Germinal center (tissue), 1 donor: ENCODE measurements at places on chromosomes 16 and 17.

- DNase-seq = no peak
These were observed 7.6 kb downstream of the PRR29 start for GRCh38 chr17:64005734-64006167.

DNA sequence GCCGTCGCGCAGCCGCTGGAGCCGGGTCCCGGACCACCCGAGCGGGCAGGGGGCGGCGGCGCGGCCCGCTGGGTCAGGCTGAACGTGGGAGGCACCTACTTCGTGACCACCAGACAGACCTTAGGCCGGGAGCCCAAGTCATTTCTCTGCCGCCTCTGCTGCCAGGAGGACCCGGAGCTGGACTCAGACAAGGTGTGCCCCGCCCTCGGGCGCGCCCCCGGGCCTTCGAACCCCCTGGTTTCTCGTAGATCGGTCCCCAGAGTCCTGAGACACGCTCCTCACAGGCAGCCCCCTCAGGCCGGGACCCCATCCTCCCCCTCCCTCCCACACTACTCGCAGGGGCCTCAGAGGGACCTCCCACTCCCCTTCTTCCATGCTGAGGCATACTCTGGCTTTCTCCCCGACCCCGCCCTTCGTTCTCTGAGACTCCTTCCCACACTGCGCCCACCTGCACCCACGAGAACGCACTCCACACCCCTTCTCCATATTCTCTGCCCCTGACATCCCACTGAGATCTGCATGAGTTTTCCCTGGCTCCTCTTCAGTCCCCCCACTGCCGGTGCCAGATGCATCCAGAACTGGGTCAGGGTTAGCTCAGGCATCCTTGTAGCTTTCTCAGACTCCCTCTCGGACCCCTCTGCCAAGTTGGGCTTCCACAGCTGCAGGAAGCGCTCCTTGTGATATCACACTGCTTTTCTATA, 523 bp downstream of the KCTD2 start:
- DNase-seq = peak; percentile 29

DNA sequence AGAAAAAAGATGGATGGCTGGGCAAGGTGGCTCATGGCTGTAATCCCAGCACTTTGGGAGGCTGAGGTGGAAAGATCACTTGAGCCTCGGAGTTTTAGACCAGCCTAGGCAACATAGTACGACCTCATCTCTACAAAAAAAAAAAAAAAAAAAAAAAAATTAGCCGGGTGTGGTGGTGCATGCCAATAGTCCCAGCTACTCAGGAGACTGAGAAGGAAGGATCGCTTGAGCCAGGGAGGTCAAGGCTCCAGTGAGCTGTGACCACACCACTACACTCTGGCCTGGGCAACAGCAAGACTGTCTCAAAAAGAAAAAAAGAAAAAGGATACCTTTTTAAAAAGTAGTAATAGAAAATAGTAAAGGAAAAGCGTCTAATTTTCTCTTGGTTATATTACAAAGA, 20.7 kb downstream of the ZNF652 start:
- no peak for DNase-seq

DNA sequence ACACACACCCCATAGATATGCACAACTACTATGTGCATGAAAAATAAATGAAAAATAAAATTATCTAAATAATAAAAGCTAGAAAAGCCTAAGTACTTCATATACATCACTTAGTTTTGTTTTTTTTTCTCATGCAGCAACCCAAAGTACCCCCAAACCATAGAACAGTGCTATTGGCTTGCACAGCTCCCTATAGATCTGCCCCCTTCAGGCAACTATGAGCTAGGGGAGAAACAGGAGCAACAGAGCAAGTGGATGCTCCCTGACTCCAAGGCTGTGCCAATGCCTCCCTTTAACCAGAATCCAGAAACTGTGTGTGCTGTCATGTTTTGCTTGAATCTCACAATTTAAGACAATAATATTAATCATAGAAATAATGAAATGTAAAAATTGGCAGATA, 605.5 kb downstream of the TOX3 start:
- no peak for DNase-seq

DNA sequence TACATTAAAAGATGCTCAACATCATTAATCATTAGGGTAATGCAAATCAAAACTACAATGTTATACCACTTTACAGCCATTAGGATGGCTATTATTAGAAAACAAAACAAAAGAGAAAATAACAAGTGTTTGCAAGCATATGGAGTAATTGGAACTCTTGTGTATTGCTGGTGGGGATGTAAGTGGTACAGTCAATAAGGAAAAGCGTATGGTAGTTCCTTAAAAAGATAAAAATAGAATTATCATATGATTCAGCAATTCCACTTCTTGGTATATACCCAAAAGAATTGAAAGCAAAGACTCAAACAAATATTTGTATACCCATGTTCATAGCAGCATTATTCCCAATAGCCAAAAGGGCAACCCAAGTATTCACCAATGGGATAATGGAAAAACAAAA, 1.4 kb upstream of the CAPNS2 start:
- no peak for DNase-seq

DNA sequence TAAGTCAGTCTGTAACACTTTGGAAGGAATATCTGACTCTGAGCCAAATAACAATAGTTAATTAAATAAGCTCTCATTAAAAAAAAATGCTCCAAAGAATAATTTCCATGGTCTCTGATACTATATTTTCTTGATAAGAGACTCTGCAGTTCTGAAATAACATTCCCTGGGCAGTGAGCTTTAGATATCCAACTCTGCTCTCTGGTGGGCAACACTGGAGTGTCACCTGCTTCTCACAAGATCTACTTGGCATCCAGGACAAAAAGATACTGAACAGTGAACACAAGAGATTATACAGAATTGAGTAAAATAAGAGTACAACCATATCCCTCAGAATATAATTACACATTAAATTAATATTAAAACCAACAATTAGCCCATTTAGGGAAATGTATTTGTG, 13.7 kb downstream of the BLMH start:
- no peak for DNase-seq

DNA sequence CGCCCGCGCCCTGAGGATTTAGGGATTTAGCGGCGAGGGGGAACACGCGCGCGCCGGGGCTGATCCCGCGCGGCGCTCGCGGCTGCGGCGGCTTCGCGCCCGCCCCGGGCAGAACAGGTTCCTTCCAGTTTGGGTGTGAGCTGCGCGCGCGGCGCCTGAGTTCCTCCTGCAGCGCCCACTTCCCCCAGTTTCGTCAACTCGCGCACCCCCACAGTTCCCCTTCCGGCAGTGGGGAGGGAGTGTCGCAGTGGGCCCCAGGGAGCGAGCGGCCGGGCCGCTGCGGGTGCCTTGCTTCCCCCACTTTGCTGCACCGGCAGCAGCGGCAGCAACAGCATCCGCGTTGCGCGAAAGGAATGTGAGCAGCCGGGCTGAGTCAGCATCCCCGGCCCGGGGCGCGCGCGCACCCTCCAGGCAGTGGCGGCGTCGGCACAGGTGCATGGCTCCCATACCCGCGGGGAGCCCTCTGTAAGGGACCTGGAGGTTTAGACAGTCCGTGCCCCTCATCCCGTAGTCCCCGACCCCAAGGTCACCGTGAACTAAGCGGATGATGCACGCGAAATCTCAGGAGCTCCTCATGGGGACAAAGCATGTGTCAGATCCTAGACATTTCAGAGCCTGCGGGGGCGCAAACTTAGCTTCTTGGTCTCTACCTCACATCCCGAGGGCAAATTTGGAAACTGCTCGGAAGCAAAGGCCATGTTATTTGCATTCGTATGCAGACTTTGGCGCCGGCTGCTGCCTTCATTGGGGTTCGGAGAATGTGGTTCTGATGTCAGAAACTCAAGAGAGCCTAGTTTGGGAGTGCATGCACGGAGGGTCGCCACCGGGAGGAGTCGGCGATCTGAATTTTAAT, 767 bp downstream of the ARSG start:
- peak; percentile 95 for DNase-seq

- no peak for DNase-seq
These were observed 70.1 kb downstream of the EMP2 start for GRCh38 chr16:10510279-10510678.

DNA sequence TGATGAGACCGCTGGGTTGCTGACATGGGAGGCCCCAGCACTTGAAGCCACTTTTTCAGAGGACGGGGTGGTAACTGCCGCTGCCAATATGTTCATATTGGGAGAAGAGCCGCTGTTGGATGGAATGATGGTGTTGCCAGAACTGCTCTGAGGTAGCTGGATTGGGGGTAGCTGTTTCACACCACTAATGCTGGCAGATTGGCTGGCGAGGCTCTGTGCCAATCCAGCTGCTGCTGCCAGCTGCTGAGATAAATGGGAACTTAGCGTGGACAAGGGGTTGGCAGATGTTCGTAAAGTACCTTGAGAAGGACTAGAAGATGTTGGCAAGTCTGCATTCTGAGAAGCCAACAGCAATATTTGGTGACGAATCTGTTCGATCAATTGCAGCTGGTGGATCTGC, 10.0 kb downstream of the SALL1 start:
- DNase-seq = no peak

DNA sequence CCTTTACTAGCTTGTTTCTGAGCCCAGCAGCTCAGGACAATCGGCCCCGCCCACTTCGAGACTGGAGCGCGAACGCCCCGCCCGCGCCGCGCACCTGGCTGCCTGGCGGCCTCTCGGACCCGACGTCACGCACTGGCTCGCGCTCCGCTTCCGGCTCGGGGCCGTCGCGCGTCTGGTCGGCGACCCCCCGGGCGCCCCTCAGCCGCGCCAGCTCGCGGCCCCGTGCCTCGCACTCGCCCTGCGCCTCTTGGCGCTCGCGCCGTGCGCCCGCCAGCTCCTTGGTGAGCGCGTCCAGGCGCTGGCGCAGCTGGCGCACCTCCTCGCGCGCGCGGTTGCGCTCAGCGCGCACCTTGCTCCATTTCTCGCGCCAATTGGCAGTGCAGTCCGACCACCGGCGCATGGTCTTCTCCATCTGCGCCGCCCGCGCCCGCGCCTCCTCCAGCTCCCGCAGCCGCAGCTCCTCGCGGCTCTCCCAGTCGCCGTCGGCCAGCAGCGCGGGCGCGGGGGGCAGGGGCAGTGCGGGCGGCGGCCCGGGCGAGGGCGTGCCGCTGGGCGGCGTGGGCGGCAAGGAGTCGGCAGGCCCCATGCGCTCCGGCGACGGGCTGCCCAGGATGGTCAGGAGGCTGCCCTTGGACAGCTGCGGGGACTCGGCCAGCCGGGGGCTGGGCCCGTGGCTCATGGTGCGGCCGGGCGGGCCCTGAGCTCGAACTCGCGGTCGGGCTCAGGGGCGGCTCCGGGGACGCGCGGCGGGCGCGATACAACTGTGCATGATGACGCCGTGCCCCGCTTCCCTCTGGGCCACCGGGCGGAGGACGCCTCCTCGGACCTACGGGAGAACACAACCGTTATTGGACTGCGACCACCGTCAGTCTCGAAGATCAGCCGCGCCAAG, 7.6 kb downstream of the CCDC102A start:
- DNase-seq = no peak

DNA sequence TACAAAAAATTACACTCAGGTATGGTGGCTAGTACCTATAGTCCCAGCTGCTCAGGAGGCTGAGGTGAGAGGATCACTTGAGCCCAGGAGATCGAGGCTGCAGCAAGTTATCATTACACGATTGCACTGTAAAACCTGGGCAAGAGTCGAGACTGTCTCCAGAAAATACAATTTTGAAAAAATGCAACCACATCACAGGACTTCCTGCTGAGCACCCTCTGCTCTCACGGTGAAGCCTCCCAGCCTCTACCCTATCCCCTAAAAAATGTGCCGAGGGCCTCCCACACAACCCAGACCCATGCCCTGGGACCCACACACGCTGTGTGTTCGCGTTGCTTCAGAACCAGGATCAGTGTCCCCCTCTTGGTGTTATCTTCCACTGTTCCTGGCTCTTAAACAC, 236.1 kb downstream of the CPPED1 start:
- no peak for DNase-seq

DNA sequence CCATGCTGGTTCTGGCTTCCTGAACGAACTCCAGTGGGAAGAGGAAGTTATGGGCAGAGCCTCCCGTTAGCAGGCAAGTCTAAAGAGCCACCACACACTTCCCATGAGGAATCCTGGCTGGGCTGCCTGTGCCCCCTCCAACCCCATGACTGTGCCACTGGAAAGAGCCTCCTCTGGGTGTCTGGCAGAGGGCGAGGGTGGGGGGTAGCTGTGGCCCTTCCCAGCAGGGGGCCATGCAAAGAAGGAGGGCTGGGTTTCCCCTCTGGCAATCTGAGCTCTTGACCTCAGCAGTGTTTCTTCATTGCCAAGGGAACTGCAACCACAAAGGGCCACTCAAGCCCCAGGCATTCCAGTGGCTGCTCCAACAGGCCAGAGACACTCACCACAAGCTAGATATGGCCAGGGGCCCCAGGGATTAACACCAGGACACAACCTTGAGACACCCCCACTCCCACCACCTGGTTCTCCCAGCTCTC, 1.7 kb upstream of the RRAD start:
- DNase-seq = no peak

DNA sequence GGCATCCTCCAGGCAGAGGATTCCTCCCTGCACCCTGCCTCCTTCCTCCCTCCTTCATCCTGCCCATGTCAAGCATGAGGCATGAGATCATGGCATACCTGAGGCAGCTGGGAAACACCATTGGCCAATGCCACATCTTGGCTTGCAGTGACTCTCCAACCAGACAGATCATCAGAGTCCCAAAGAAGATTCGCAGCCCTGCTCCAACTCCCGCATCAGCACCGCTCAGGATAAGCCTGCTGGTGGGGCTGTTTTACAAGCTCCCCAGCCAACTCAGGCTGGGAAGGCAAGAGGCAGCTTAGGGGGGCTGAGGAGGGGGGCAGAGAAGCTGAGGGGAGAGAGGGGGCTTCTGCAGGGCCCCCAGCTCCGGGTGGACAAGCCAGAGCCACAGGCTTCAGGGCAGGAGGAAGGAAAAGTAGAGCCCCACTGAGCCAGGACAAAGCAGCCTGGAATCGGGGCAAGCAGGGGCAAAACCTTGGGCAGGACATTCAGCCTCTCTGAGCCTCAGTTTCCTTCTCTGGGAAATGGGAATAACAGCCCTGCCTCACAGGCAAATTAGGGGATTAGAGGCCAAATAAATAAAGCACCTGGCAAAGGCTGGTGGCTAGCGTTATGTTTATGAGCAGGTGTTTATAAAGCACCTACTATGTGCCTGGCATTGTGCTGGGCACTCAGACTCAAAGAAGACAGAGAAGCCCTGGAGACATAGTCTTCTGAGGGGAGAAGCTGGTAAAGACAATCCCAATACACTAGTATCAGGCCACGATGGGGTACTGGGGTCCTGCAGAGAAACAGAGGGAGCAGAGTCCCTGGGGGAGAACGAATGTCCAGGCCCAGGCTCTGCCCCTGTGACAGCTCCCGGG, 88.1 kb downstream of the GOSR1 start:
- no peak for DNase-seq

DNA sequence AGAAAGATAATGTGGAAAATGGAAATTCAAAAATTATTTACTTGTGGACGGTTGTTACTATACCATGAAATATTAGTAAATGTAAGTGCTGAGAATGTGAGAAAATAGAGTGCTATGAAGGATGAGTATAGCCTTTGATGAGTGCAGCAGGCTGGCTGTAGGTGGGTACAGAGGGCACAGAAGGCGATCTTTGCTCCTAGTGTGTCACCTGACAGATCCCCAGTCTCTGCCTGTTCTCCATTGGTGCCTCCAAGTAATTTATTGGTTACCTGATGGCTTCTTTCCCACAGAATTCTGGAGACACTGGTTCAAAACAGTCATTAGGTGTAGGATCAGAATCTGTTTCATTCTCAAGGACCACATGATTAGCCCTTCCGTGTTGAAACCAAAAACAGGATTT, 28.9 kb downstream of the ABCA9 start:
- no peak for DNase-seq

GRCh38 chr17:82665891-82666290, 17.6 kb upstream of the WDR45B start:
- no peak for DNase-seq

GRCh38 chr17:56679777-56680422, 86.4 kb downstream of the NOG start:
- no peak for DNase-seq
